Peyer's patch (tissue), 4 donors: ENCODE measurements at places on chromosomes 4 and X. TPM values are rescaled to one million over a fixed set of nuclear protein-coding genes. Genes with fewer than 3 reads are reported as not detected.
A peak's percentile ranks its signal among the peaks of the same experiment; 100 is the strongest.

The TRPC3 gene
- total RNA-seq = 1.1 TPM

The TBX22 gene
- total RNA-seq = not detected

The HEPH gene
- 249 TPM for total RNA-seq

The S100G gene
- total RNA-seq = not detected

The NDST3 gene
- not detected for total RNA-seq

- H3K4me3 ChIP-seq = no peak overlapping the region
- no peaks in the 10 kb centered on the region for H3K27me3 ChIP-seq
- no peaks in the 10 kb centered on the region for H3K36me3 ChIP-seq
- no peak overlapping the region for H3K27ac ChIP-seq
- no peaks in the 10 kb centered on the region for H3K4me1 ChIP-seq
These were observed 71.3 kb upstream of the ANKRD50 start for GRCh38 chr4:124783847-124784246.

DNA sequence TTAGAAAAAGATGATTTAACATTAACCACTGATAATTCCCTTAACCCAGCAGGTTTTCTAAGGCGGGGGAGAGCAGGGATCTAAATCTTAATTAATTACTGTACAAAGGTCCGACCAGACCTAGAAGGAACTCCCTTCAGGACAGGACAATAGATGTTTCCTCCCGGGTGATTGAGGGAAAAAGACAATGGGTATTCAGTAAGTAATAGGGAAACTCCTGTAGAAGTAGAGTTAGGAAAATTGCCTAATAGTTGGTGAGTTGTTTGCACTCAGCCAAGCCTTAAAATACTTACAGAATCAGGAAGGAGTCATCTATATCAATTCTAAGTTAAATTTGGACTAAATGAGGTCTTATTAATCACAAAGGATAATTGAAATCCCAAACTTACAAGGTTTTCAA, 5.8 kb upstream of the SRD5A3 start:
- H3K36me3 ChIP-seq = no peaks in the 10 kb centered on the region
- H3K4me3 ChIP-seq = no peak overlapping the region
- no peaks in the 10 kb centered on the region for H3K27me3 ChIP-seq
- H3K4me1 ChIP-seq = no peaks in the 10 kb centered on the region
- no peak overlapping the region for H3K27ac ChIP-seq

- H3K27ac ChIP-seq = no peak overlapping the region
- H3K27me3 ChIP-seq = no peaks in the 10 kb centered on the region
- no peaks in the 10 kb centered on the region for H3K36me3 ChIP-seq
- no peaks in the 10 kb centered on the region for H3K4me1 ChIP-seq
- H3K4me3 ChIP-seq = no peak overlapping the region
These were observed 33.1 kb upstream of the DDX3X start for GRCh38 chrX:41300758-41301437.

DNA sequence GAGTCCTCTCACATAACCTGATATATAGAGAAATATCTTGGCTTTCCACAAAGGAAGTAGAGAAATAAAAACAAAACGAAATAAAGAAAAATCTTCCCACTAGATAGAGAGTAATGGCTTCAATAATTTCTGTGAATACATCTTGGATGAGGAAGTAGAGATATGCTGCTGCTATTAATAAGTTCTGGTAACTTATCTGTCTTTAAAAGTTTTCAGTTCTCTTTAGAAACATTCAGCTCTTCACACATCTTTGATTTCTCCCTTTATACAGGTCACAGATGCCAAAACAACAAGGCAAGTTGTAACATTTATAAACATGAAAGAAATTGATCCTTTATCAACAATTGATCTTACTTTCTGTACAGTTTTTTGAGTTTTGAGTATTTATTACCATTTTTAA, 615.8 kb downstream of the TRAM1L1 start:
- H3K4me1 ChIP-seq = no peaks in the 10 kb centered on the region
- no peak overlapping the region for H3K4me3 ChIP-seq
- no peak for DNase-seq
- H3K27ac ChIP-seq = no peak overlapping the region
- no peaks in the 10 kb centered on the region for H3K36me3 ChIP-seq
- no peaks in the 10 kb centered on the region for H3K27me3 ChIP-seq

DNA sequence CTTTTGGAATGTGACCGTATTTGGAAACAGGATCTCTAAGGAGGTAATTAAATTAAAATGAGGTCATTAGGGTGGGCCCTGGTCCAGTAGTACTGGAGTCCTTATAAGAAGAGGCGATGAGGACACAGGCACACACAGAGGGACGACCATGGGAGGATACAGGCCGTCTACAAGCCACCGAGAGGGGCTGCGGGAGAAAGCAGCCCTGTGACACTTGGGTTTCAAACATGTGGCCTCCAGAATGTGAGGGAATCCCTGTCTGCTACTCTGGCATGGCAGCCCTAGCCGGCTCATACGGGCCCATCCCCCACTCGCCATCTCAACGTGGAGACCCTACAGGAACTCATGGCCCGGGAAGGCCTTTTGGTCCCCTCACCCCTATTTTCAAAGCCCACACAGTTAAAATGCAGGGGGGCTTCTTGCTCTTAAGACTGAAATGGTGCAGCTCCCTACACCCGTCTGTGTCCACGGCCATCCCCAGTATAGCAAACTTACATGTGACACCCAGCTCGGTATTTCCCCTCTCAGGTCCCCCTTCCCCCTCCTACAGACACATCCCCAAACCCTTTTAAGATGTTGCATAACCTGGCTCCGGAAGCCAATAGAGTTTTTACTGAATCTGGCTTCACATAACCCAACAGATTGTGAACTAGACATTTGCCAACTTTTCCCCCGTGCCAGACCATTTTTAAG, 124.1 kb upstream of the TBL1X start:
- peaks cover 9% of the 10 kb centered on the region for H3K4me1 ChIP-seq
- H3K27me3 ChIP-seq = no peaks in the 10 kb centered on the region
- H3K27ac ChIP-seq = peak overlapping the region; percentile 88
- DNase-seq = peak; percentile 73
- peak overlapping the region; percentile 12 for H3K4me3 ChIP-seq

GRCh38 chrX:93229036-93229435, 444.3 kb downstream of the NAP1L3 start:
- no peaks in the 10 kb centered on the region for H3K4me1 ChIP-seq
- no peak overlapping the region for H3K4me3 ChIP-seq
- no peaks in the 10 kb centered on the region for H3K36me3 ChIP-seq
- no peaks in the 10 kb centered on the region for H3K27me3 ChIP-seq
- H3K27ac ChIP-seq = no peak overlapping the region

- no peak overlapping the region for H3K4me3 ChIP-seq
- no peak for DNase-seq
- no peaks in the 10 kb centered on the region for H3K4me1 ChIP-seq
- H3K27ac ChIP-seq = no peak overlapping the region
These were observed 332.1 kb downstream of the UNC5C start for GRCh38 chr4:95216636-95217035.

- H3K36me3 ChIP-seq = no peaks in the 10 kb centered on the region
- H3K4me3 ChIP-seq = no peak overlapping the region
- no peak for DNase-seq
These were observed 53.1 kb downstream of the IGSF1 start for GRCh38 chrX:131235768-131236545.

GRCh38 chr4:95732061-95732460, 107.8 kb upstream of the PDHA2 start:
- no peak for DNase-seq
- no peaks in the 10 kb centered on the region for H3K36me3 ChIP-seq
- H3K27me3 ChIP-seq = no peaks in the 10 kb centered on the region
- H3K4me3 ChIP-seq = no peak overlapping the region

- H3K4me3 ChIP-seq = no peak overlapping the region
- no peaks in the 10 kb centered on the region for H3K4me1 ChIP-seq
- no peak overlapping the region for H3K27ac ChIP-seq
- H3K27me3 ChIP-seq = no peaks in the 10 kb centered on the region
- H3K36me3 ChIP-seq = no peaks in the 10 kb centered on the region
These were observed 577.9 kb upstream of the ZFP42 start for GRCh38 chr4:187417721-187418120.

DNA sequence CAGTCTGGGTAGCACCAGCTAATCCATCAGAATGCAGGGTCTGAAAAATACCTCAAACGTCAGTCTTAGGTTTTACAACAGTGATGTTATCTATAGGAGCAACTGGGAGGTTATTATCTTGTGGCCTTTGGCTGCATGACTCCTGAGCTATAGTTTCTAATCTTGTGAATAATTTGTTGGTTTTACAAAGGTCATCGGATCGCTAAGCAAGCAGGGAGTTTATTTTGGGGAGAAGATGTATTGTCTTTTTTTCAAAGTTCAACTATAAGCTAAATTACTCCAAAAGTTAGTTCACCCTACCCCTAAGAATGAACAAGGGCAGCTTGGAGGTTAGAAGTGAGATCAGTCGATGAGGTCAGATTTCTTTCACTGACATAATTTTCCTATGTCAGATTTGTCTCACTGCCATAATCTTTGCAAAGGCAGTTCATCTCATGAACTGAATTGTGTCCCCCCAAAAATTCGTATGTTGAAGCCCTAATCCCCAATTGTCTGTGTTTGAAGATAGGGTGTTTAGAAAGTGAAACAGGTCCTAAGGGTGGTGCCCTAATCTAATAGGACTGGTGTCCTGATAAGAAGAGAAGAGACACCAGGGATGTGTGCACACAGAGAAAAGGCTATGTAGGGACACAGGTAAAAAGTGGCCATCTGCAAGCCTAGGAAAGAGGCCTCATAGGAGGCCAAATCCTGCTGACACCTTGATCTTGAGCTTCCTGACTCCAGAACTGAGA, 175.8 kb upstream of the GALNT7 start:
- H3K4me1 ChIP-seq = peaks cover 18% of the 10 kb centered on the region
- DNase-seq = no peak
- H3K27me3 ChIP-seq = no peaks in the 10 kb centered on the region
- no peak overlapping the region for H3K4me3 ChIP-seq

- no peaks in the 10 kb centered on the region for H3K27me3 ChIP-seq
- peak; percentile 62 for DNase-seq
These were observed 130.4 kb upstream of the CPEB2 start for GRCh38 chr4:14871676-14872430.

DNA sequence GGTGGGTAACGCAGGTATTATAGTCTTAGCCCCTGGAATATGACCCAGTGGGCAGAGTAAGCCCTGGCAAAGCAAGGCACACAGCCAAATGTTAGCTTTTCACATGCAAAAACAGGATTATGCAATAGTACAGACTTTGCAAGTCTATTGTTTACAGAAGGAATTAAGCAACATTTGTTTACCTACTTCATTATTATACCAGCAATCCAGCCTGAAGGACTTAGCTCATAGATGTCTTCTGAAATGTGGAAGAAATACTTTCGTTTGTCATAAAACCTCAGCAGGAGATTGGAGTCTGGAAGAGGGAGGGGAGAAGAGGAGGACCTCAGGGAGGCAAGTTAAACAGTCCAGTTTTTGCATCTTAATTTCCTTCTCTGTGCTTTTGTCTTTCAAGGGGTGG, 226.7 kb upstream of the CENPE start:
- no peaks in the 10 kb centered on the region for H3K27me3 ChIP-seq
- DNase-seq = no peak
- H3K27ac ChIP-seq = no peak overlapping the region
- H3K4me3 ChIP-seq = no peak overlapping the region
- no peaks in the 10 kb centered on the region for H3K36me3 ChIP-seq
- no peaks in the 10 kb centered on the region for H3K4me1 ChIP-seq
